ENCODE measurements at places on chromosomes 5 and 9.

GRCh38 chr5:108947164-108947563 is 199.5 kb downstream of the FER start:
- no peak for DNase-seq

DNA sequence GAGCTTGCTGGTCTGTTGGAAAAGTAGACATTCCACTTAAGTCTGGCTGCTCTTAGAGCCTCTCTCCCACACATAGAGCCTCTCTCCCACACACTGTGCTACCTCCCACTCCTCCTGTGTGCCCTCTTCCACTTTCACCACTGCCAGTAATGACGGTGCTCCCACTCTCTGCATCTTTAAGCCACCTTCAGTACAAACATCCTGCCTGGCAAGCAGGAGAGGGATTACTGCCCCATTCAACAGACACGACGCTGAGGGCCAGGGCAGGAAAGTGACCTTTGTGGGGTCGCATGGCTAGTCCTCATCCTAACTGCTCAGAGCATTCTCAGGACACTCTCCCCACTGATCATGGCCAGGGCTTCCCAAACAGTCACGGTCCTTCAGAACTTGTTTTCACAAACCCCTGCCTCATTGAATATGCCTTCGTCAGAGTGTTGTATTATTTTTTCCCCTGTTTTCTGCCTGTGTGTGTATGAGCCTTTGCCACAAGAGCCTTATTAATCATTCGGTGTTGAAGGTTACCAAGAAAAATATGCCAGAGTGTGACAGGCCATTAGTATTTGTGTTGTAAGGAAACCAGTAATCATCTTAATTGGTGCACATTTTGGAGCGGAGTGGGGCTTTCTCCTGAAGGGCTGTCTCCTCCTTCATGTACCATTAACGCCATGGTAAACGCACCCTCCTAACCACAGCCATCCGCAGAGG is 87.1 kb upstream of the SAP30L start:
- DNase-seq, result no peak

DNA sequence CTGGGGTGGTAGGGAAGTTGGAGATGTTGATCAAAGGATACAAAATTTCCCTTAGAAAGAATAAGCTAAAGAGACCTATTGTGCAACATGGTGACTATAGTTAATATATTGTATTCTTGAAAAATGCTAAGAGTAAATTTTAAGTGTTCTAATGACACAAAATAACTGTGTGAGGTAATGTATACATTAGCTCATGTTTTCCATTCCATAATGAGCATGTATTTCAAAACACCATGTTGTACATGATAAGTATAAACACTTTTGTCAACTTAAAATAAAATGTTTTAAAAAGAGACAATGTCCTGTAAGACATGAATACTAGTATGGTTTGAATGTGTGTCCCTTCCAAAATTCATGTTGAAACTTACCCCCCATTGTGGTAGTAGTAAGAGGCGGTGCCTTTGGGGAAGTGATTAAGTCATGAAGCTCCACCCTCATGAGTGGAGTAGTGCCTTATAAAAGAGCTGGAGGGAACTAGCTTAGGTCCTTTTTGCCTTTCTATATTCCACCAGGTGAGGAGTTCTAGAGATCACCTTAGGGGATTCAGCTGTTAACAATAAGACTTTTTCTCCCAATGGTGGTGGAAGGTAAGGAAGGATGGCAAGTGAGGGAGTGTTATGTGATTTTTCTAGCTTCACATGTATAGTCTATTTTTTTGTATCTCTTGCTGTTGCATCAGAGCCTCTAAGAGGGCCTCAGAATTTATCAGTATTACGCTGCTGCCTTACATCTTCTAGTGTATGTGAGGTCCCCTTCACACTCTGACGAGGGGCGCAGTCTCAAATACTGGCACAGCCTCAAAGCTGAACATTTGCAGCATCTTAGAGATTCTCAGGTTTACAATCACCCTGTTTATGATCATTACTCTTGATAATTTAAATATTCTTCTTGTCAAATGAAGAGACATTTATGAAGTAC is 94.9 kb upstream of the NREP start:
- DNase-seq, result no peak

DNA sequence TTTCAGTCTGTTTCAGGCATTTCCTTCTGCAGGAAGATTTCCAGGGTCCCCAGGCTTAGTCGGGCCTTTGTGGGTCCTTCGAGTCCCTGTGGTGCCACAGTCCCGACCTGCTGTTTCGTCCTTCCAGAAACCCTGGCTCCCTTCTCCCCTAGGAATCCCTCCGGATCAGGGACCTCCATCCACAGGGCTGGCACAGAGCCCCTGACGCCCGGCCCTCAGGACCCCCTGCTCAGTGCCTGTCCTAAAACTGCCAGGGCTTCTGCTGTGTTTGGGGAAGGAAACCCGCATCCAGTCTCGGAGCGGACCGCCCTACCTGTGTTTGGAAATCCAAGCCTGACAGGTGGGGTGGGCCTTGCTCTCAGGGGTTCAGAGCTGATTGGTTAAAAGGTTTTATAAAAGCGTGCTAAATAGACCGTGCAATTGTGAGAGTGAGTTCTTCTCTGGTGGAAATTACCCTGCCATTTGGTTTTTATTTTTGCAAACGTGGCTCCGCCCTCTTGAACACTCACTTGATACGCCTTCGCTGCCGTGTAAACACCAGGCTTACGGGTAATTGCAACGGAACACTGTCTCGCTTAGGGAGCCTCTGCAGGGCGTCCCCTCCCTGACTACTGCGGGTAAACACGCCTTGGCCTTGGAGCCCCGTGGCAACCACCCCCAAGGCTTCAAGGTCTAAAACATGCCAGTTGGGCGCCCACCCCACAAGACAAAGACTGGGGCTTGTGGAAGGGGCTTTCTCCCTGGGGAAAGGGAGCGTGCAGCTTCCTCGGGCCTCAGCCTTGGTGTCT is 121.2 kb downstream of the PHF2 start:
- no peak for DNase-seq

DNA sequence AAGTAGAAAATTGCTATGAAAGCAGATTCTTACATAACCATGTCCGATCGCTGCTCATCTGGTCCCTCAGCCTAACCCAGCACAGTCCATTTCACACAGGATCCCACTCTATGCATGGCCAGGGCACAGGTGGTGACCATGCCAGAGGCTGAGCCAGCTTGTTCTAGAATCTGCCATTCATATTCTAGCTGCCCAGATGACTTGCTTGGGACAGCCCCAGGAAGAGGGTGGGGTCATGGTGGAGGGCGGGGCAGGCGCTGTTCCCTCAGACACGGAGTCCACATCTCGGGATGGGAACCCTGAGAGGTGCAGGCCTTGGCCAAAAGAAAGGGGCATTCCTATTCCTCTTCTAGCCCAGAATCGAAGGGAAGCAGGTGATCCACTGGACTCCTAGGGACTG is 275.2 kb upstream of the IRX2 start:
- DNase-seq, result no peak
